ENCODE measurements at places on chromosomes 5 and 9.

DNA sequence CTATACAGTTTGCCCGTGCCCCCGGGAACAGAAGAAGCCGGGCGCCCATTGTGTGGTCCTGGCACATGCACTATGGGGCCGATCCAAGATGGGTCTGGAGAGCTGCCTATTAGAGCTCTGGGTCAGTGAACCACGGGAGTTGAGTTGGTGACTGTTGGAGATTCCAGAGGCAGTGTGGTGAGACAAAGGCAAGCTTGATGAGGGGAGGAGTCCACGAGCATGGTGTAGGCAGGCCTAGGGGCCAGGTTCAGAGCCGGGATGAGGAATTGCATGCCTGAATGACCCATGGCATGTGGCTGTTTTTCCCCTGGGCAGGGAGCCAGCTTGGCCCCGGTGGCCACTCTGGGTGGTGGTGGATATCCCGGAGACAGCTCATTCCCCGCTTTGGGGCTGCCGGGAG lies 84.4 kb upstream of the STC2 start:
- DNase-seq = no peak

- no peak for DNase-seq
These were observed 11.8 kb downstream of the RBM18 start for GRCh38 chr9:122252796-122253195.

DNA sequence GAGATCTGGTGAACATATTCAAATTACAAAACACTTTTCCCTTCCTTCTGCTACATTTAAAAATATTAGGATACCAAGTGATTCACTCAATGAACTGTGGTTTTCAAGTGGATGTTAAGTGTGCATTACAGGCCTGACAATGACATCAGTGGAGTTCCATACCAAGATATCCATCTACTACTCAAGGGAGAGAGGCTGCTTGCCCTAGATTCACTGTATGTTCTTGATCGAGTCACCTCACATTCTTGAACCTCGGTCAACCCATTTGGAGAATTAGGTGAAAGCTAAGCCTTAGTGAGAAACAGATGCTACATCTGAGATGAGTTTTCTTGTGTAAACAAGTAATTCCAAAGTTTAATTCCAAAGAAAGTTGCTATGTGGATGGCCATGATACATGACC lies 142.2 kb downstream of the FGF10 start:
- no peak for DNase-seq

DNA sequence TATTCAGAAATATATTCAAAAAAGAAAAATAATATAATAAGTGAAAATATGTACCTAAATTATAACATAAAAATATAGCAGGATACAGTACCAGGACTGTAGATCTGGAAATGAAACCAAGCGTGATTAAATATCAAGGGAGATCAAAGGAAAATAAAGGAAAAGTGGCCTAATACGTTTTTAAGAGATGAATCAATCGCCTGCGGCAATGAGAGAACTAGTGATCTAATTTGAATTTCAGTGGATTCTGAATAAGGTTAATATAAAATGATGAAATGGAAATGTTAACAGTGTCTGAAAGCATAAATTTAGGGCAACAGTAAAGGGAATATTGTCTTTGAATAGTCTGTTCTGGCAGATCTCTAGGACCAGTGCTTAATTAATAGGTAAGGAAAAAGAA lies 1761.9 kb upstream of the ACO1 start:
- DNase-seq = no peak

- no peak for DNase-seq
These were observed 131.2 kb downstream of the HTR4 start for GRCh38 chr5:148523139-148523538.

DNA sequence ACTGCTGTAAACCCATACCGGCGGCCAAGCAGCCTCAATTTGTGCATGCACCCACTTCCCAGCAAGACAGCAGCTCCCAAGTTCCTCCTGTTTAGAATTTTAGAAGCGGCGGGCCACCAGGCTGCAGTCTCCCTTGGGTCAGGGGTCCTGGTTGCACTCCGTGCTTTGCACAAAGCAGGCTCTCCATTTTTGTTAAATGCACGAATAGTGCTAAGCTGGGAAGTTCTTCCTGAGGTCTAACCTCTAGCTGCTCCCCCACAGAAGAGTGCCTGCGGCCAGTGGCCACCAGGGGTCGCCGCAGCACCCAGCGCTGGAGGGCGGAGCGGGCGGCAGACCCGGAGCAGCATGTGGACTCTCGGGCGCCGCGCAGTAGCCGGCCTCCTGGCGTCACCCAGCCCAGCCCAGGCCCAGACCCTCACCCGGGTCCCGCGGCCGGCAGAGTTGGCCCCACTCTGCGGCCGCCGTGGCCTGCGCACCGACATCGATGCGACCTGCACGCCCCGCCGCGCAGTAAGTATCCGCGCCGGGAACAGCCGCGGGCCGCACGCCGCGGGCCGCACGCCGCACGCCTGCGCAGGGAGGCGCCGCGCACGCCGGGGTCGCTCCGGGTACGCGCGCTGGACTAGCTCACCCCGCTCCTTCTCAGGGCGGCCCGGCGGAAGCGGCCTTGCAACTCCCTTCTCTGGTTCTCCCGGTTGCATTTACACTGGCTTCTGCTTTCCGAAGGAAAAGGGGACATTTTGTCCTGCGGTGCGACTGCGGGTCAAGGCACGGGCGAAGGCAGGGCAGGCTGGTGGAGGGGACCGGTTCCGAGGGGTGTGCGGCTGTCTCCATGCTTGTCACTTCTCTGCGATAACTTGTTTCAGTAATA lies at the start of gene FXN:
Gene FXN (plus strand): TSS at position 315 of the 871 bp plus-strand sequence. CDS start 31 bp downstream, at position 346.
- peak; percentile 73 for DNase-seq

GRCh38 chr5:127876384-127876783 lies 173.2 kb downstream of the CCDC192 start:
- no peak for DNase-seq

DNA sequence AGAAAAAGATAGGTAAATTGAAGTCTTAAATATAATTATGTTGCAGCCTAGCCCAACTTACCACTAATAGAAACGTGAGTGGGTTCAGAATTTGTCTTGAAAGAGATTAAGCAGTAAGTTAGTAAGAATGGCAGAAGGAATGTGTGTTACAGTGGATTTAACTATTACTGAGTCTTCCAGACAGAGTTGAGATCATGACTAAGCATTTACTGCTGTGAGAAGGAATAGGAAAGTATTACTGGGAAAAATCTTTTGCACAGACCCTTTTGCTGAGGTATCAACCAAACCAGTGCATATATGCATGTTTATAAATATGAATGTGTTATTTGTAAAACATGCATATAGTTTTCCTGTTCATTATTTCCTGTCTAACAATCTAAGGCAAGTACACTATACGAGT lies 112.8 kb upstream of the EFNA5 start:
- DNase-seq = no peak

GRCh38 chr9:107711542-107711941 lies 222.0 kb upstream of the KLF4 start:
- DNase-seq = no peak

DNA sequence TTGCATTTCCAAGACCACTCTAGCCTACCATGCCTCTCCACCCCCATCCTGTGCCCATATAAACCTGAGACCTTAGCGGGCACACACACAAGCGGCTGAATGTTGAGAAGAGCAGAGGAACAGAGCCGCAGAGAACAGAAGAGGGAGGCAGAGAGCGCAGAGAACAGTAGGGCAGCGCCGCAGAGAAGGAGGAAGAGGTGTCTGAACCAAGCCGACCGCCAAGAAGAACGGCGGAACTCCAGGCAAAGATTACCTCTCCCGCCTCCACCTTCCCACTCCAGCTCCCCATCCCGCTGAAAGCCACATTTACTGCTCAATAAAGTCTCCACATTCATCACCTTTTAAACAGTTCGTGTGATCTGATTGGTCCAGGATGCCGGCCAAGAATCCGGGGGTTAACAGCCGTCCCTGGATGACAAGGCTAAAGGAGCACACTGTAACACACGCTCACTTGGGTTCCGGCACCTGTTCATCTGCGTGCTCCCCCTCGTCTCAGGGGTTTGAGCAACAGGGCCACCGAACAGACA lies 33.2 kb downstream of the GRIN3A start:
- DNase-seq = no peak

DNA sequence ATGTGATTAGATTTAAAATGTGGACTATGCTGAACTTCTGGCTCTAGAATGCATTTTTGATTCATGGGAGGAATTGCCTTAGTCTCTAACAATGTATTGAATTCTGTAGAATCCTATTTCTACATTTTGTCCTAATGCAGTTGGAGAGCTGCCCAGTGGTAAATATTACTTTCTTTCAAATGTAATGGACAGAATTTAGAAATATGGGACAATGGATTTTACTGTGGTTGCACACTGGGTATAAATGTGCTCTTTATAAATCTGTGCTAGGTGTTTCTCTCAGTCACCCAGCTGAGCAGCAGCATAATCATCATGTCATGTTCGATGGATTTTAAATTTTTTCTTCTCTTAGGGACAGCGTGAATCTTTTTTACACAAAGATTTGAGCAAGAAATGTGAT lies 141.7 kb downstream of the ADGRV1 start:
- DNase-seq = no peak

DNA sequence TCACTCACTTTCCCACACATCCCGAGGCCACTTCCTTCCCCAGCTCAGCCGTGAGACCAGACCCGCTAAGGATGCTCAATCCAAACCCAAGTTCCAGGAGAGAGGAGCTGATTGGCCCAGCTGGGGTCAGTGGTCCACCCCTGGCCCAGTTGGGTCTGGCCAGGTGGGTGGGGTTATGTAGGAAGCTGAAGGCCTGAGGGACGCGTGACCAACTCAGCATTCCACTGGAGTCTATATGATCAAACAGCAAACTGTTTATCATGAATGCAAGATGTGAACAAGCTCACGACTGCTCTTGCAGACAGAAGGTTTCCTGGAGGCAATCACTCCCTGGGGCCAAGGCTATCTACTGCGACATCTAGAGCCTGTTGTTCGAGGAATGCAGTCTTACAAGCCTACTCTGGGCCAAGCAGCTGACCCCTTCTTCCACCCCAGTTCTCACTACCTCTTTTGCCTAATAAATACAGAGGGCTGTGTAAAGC lies 4.9 kb upstream of the RAPGEF1 start:
- DNase-seq = no peak

DNA sequence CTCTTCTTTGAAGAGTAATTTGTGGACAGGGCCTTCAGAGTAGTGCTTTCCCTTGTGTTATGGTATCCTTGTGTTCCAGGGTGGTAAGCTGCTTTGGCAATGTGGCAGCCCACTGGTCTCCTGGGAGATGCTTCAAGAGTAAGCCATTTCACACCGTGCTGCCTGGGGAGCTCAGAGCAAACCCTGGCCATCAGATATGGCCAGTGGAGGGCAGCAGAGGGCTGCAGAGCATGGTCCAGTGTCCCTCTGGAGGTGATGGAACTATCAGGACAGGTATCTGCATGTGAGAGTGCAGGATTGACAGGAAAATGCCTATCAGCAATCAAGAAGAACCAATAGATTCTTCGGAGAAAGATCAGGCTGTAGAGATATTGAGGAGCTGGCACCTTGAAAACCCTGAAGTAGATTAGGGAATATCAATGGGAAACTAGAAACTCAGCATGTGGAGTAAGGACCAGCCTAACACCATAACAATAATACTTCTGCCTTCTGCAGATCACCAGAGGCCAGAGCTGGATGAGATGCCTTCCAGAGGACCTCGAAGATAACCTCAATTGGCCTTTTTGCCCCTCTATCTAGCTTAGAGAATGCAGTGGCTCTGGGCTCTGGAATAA lies 90.8 kb downstream of the PLPPR1 start:
- DNase-seq = no peak

DNA sequence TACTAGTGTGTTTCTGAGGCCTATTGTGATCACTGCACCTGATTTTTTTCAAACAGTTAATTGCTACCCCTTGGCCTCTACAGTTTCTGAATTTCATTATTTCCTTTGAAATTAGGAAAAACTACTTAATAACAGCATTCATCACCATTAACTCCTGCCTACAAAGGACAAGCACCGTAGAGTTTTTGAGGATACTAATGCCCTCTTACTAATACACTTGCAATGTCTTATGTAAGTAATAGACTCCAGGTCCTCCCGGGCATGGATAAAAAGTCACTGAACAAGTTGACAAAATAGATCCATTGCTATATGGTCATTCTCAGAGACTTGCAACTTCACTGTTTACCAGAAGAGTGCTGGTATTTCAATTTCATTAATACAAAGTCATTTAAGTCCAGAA lies 1172.5 kb downstream of the CDH12 start:
- DNase-seq = no peak

- no peak for DNase-seq
These were observed 35.7 kb upstream of the EGFL7 start for GRCh38 chr9:136626740-136627642.

GRCh38 chr9:71681104-71681707 lies 87.1 kb downstream of the CEMIP2 start:
- no peak for DNase-seq

DNA sequence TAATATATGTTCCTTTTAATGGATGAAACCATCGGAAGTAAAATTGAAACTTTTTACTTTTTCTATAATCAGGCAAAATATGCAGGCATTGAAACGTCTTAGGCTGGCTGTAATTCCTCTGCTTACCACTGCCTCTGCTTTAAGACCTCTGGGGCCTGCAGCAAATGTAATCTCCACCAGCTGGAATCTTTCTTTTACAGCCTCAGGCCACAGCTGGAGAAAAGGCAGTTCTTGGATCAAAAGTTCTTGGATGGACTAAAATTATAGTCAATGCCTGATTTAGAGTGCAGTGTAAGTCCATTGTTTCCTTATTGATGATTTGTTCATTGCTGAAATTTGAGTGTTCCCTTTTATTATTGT lies 396.7 kb downstream of the KCTD16 start:
- DNase-seq = no peak

DNA sequence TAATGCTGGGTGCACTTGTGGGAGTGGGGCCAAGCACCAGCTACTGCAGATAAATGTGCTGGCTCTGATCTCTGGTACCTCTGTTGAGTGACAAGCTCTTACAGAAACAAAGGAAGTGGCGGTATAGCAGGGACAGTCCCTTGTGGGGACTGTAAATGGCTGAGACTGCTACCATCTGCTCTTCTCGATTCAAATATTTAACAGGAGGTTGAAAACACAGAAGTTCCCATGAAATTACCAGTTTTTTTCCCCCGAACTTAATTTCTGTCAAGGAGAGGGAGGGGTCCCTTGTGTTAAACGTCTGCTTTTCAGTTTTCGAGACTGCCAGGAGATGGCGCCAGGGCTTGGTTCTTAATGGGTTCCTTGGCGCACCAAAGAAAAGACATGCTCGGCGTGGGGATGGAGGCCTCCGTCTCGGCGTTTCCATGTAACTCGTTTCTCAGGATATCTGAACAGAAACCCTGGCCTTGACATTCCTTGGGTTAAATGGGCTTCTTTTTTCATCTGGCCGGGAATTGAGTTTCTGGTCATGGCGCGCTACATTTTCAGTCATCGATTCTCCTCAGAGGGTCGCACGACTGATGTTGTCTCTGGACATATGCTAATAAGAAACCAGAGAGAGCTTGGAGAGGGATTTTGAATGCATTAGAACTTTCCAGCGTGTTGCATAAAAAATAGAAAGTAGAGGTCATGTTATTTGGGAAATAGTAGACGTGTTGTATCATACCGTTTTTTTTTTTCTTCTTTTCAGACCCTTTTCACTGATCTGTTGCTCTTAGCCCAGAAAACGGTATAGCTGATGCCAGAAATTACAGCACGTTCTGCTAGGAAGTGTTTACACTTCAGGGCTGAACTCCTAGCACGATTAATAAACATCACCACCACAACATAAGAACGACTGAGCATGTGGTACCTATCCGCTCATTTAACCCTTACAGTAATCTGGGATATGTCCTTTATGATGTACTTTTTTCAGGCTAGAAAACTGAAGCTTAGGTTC lies 64.0 kb downstream of the CARTPT start:
- DNase-seq = peak; percentile 38

All from CD8-positive, alpha-beta T cell (primary cell).